ENCODE measurements at places on chromosomes 6 and 20.

- no peak for DNase-seq
Observed at GRCh38 chr20:8043687-8044282, 24.2 kb upstream of the TMX4 start.

GRCh38 chr20:9022376-9022775 is 46.5 kb upstream of the PLCB4 start:
- DNase-seq: no peak

DNA sequence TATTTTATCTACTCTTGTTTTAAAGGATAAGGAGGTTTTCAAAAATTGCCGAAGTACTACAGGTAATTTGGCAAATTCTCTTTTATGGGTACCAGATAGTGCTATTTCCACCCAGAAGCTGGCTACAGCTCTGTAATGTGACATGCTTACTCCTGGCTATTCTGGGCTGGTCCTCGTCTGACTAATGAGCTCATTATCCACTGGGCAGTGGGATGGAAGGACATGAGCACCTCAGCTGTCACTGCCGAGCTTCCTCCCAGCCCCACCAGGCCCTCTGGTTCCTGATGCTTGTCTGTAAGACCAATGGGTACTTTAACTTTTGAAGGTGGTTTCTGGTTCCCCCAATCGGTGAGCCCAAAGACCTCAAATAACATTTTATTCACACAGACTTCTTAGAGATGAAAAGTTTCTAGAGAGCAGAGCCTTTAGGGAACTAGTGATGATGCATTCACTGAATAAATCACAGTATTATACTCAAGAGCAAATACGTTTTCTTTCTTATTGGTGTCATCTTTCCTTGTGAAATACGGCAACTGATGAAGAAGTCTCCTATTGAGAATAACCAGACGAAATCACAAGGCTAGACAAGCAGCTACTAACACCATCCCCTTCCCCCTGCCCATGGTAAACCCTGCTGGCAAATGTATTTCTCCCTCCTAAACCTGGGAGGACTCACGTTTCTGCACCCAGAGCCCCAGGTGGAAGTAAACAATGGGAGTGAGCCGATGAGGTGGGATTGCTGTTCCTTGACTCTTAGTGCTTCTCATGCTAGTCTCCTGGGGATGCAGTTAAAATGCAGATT is 80.8 kb downstream of the SLC22A3 start:
- DNase-seq: no peak

GRCh38 chr6:5102267-5102970 is 17.3 kb downstream of the PPP1R3G start:
- DNase-seq: no peak

DNA sequence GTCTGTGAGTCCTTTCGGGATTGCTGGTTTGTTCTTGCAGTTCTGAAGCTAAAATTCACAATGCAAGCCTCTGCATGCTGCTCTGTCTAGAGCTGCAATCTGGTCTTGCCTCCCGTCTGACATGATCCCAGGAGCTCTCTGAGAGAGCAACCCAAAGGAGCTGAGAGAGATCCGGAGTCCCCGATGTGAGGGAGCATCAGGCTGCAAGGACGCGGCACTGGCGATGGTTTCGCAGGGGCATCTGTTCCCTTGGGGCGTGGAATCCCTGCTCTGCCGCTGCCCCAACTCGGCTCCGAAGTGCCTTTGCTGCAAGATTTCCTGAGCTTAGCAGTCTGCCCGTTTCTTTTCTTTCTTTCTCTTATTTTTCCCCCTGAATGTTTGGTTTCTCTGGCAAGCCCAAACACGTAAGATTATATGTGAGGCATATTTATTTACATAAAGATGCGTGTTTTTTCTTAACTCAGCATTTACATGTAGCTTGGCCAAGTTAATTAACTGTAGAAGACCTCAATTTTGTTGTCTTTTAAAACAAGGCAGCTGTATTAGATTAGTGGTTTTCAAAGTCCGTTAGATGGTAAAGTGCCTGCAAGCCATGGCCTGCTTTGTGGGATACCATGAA is 873.0 kb downstream of the KIF16B start:
- DNase-seq: peak; percentile 13

DNA sequence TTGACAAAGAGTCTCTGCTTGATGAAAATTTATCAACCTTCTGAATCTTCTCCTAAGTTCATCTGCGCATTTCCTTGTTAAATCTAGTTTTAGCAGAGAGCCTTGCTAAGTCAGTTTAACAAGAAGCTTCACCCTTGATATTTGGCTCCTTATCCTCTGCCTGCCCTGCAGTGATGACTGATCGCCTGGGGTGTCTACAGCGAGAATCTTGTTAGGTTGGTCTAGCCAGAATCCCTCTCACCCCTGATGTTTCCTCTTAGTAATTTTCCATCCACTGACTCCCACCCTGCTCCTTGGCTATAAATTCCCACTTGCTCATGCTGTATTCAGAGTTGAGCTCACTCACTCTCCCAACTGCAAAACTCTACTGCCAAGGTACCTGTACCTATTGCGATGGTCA is 114.1 kb downstream of the TENT5A start:
- DNase-seq: no peak

DNA sequence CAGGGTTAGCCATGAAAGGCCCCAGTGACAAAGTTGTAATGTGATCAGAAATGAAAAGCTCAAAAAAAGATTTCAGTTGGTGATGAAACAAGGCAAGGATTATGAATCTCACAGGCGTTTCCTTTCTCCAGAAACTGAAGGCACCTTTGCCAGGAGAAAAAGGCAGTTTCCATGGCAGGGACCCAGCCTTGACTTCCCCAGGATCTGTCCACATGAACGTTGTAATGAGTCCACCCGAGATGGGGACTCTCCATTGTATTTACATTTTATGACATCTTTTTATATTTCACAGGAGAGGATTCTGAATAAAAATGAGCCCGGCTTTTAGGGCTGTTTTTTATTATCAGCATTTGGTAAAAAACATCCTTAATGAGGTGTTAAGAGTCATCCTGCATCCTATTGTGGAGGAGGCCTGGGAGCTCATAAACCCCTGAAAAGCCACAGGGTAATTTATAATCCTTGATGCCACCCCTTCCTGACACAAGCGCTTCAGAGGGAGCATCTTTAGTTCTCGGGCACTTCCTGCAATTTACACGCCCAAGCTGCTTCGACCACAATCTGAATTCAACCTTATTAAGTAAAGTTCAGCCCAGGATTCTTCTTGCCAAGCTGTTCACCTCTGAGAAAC is 74.1 kb upstream of the SALL4 start:
- DNase-seq: no peak

DNA sequence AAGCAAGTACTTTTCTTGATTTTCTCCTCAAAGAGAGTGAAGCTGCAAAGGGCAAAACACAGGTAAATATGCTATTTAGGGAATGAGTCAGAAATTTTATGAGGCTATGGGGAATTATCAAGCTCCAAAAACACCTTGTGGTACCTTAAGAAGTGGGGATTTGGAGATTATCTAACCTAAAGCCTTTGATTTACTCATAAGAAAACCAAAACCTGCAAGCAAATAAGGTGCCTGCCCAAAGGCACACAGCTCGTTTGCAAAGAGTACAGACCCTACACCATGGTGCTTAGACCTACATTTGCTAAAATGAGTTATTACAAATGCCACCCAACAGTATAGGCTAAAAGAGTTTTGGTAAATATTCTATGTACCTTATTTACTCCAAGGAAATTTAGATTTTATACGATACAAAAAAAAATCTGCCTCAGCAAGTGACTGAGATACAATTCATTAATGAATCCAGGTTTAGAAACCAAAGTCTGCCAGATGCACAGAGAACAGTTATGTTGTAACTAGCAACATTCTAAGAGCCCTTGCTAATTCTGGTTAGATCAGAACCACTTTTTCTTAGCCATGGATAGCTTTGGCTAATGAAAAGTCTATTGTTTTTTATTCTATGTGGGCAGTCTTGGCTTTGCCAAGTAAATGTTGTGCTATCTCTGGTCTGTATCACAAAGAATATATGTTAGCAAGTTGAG is 101.5 kb downstream of the KHDC1L start:
- no peak for DNase-seq

GRCh38 chr6:16137451-16137801 is 8.5 kb downstream of the MYLIP start:
- DNase-seq: no peak

- DNase-seq: no peak
Observed at GRCh38 chr20:18567739-18568091, 483 bp downstream of the SMIM26 start.

DNA sequence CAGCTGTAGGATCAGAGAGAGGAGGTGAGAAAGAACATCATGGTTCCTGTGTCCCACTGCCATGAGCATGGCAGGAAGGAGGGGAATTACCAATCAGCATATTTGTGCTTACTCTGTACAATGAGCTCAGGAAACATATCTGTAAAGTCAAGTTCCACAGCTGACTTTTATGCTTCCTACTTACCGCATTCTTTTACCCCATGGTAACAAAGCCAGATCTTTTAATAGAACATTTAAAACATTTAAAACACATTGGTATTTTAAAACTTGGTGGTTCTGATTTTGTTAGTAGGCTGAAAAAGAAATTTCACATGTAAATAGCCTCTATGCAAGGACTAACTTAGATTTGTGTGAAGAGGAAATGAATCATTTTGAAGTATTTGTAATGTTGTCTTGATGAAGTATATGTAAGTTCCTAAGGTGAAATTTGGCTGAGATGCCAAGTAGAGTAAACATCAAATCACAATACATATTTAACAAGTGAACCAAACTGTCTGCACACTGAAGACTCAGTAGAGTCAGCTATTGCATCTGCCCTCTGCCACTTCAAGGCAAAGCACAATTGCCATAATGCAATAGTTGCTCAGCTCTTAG is 114.7 kb downstream of the GJA10 start:
- no peak for DNase-seq

DNA sequence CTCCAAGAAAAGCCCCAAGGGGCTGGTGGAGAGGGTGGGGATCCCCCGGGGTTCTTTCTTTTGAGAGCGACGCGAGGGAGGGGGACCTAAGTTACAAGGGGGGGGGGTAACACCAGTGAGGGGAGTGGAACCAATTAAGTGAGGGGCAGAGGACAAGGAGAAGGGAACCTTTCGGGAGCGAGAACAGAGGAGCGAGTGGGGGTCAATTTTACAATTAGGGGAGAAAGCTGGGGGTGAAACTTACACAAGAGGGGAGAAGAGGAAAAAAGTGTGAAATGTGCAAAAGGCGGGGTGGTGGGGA is 548 bp downstream of the SALL4 start:
- no peak for DNase-seq

DNA sequence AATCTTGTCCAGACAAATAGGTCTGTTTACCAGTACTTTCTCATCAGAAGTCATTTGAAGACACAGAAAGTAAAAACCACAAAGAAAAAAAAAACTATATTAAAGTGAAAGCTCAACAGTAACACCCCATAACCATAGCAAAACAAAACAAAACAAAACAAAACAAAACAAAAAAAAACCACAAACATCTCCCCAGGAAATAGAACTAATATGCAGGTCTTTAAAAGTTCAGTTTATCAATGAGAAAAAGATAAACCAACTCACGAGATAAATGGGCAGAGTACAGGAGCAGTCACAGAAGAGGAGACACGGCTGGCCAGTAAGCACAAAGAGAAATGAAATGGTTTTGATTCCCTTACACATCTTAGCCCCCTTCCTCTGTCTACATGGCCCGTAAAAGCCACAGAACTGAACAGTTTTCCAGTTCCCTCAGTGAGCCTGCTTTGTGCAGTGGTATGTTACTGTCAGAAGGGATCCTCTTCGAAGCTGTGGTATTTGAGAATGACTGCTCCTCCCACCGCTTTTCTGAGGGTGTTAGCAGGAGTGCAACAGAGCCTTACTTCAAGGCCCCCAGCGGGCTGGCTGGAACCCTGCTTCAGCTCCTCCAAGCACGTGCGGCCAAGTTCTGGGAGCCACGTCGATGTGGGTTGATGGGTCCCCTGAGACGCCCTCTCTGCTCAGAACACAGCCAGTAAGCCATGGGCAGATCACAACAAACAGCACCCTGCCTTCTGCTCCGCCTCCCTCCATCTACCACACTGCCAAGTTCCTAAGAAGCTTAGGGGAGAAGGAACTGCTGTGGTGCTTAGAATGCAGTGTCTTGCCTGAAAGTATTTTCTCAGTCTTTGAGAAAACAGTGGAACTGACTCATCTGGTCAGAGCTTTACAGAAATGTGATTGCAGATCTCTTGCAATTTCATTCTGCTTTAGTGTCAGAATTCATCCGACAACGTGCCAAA is 14.0 kb downstream of the UST start:
- no peak for DNase-seq

GRCh38 chr6:165551828-165552227 is 111.2 kb downstream of the PDE10A start:
- DNase-seq: no peak

GRCh38 chr6:43635387-43636307 is at the start of gene MAD2L1BP:
Gene MAD2L1BP (plus strand): TSS chr6:43635840. CDS start chr6:43635876, 36 bp downstream.
- peak; percentile 82 for DNase-seq

DNA sequence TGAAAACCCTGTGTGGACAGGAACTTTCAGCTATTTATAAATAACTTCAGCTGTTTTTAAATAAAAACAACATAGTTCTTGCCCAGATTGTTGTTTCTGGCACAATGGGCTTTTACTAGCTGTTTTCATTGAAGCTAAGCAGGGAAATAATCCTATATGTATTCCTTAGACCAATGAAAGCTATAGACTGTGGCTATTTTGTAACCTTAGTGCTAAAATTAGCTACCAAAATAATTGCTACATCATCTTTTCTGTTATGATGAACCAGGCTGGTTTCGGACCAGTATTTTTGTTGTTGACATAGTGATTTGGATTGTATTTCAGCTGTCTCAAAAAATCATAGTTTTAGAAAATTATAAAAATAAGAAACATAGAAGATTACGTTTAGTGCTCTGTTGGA is 13.7 kb downstream of the PHF3 start:
- no peak for DNase-seq

DNA sequence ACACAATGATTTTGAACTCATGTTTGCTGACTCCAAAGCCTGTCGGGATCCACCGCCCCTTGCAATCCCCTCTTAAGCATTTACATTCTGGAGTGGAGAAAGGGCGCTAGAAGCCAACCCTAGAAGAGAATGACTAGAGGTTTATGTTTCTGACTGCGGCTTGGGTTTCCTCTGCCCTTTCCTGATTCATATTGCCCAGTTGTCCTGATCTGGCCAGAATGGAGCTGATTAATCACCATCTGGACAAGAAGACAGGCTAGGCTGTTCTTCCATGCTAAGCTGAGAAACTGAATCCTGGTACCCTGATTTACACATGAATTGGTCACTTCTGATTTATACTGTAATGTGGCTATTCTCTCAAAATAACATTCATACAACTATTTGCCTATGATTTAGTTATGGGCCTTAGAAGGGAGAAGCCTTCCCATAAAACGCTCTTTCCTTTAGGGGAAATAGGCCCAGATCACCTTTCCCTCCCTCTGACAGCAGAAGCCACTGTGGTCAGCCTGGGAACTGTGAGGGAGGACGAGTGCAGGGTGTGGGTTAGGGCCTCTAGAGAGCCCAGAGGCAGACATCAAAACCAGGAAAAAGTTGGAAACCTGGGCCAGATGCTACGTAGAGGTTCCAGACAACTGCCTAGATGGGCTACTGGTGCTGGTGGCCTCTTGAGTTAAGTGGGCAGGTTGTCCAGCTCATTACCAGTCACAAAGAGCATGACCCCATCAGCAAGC is 199.2 kb upstream of the PRDM1 start:
- DNase-seq: no peak

- DNase-seq: no peak
Observed at GRCh38 chr20:50350510-50351249, 159.5 kb upstream of the PTPN1 start.

- no peak for DNase-seq
Observed at GRCh38 chr20:43151901-43152300, 37.8 kb downstream of the PTPRT start.

- DNase-seq: no peak
Observed at GRCh38 chr6:125794342-125795137, 3.8 kb downstream of the NCOA7 start.

Data from Caco-2 (cell line).